ENCODE measurements at places on chromosomes 1 and 21.

GRCh38 chr1:22376001-22376400, 75.7 kb upstream of the ZBTB40 start:
- ATAC-seq: no peak

DNA sequence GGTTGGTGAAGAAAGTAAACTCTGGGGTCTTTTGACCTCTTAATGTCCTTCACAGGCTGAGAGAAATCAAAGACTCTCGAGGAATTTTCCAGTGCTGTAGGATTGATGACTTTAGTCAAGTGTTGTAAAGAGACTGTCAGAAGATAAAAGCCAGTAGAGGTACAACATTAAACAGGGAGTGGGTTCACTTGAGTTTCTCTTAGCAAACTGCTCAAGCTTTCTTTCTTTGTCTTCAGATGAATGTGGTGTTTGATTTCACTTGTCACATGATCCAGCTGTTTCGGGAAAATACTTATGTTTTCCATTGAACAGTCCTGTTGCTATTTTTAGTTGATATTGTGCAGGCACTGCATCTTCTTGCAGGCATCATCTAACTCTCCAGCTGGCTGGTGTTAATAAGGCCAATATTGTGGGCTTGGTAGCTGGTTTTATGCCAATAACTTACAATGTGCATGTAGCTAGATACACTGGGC, 45.6 kb downstream of the XCL2 start:
- ATAC-seq: no peak

DNA sequence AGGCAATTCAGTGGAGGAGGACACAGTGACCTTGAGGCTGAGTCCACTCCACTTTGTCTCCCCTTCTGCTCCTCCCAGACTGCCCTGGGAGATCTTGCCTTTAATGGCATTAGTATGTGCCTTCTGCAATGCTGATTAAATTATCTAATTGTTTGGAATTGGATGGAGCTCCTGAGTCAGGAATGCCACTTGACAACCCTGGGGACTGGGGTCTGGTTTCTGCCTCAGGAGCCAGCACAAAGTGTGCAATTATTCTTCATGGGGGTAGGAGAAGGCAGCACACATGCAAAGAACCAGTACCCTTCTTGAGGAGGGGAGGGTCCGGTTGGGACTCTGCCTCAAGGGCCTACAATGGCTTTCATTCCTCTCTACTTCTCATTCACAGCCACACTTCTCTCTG, 11.9 kb upstream of the PLXNA2 start:
- no peak for ATAC-seq

- no peak for ATAC-seq
Observed at GRCh38 chr1:61435226-61435625, 289.7 kb downstream of the TM2D1 start.

DNA sequence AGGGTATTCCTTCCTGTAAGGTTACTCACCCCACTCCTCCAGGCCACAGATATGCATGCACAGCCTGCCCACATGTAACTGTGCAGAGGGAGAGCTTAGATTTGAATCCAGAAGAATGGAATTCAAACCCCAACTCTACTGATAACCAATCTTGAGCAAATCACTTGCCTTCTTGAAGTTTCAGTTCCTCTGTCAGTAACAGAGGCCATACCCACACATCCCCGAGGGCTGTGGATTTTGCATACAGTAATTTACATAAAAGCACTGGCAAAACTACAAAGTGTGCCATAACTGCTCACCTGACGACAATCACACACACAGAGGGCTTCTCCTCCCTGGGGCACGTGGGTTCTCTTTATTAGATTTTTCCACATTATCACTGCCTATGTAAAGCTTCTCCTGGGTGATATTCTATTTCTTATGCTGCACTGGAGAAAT, 18.6 kb downstream of the CD247 start:
- peak; percentile 35 for ATAC-seq

- no peak for ATAC-seq
Observed at GRCh38 chr1:77412069-77412819, 130.4 kb downstream of the AK5 start.

- no peak for ATAC-seq
Observed at GRCh38 chr21:44267655-44268142, 6.0 kb upstream of the DNMT3L start.

GRCh38 chr1:224213438-224214119, 30.5 kb downstream of the DEGS1 start:
- ATAC-seq: no peak

GRCh38 chr1:93419344-93419743, 28.6 kb upstream of the FNBP1L start:
- ATAC-seq: no peak

DNA sequence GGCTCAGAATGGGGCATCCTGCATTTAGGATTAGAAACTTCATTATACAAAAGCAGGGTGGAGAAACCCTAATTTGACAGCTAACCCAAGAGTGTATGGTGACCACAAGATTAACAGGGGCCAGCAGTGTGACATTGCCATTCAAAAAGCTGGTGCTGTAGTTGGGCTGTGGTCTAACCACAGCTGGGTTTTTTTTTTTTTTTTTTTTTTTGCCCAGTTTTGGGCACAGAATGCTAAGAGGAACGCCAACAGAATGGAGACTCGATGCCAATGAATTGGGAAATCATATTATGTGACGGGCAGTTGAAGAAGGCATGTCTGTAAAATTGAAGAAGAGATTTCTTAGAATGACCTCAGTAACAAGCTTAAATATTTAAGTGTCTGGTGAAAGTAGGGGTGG, 58.4 kb downstream of the NFIA start:
- no peak for ATAC-seq

DNA sequence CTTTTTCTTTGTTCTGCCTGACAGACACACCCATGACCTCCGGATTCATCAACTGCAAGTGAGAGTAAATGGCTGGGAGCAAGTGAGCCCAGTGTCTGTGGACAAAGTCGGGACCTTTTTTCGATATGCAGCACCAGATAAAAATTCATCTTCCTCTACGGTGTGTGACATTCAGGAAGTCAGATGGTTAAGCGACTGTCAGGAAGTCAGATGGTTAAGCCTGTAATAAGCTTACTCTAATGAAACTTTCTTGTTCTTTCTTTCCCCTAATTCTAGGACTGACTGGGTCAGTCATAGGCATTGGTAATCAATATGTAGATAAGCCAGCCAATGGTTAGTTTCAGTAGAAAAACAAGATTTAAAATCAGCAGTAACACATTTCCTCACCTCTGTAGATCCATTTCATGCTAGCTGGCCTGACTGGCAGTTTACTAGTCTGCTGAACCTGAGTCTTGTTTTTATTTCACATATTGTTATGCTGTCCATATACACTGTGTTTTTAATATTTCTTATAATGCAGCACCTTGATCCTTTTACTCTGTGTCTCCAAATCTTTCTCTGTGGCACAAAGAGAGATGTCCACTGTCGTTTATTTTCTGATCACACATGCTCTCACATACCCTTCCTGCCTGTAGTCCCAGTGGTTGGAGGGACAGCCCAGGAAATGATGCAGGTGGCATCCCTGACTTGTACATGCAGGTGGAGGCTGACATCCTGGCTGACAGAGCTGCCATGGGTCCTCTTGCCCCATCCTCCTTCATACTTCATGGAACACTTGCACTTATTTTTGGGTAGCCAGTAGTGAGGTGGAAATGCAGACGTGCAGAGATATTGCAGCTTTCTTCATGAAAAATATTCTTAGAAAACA, 115.8 kb downstream of the VPS13D start:
- peak; percentile 65 for ATAC-seq

DNA sequence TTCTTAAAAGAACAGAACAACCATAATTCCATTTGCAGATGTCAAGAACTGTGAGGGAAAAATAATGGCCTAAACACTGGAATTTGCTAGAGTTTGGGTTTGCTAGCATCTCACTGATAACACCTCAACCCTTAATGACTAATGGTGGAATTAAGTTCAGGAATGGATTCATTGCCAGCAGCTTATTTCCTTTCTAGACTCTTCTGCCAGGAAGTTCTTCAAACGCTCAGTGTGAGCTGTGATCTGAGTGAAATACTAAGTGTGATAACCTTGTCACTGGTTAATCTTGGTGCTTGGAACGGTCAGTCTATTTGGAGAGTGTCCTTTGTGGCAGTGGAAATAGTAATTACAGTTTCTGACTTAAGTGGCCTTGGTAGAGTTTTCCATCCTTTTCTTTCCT, 21.6 kb upstream of the PLEKHM2 start:
- ATAC-seq: no peak

- no peak for ATAC-seq
Observed at GRCh38 chr21:18251065-18251464, 6.4 kb downstream of the CHODL start.

DNA sequence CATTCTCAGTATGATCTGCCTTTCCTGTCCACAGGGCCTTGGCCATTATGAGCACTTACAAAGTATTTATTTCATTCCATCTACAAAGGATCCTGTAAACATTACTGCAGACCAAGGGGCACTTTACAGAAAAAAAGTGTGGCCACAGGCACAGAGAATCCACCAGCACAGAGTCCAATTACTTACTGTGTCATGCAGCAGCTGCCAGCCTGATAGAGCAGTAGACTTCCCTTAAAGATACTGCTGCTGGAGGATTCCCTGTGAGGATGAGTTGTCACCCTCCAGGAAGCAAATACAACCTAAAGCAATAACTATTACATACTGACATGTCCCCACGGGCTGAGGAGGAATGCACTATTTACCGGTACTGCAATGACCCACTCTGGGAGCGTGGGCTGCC, 97.1 kb upstream of the COG2 start:
- ATAC-seq: no peak

DNA sequence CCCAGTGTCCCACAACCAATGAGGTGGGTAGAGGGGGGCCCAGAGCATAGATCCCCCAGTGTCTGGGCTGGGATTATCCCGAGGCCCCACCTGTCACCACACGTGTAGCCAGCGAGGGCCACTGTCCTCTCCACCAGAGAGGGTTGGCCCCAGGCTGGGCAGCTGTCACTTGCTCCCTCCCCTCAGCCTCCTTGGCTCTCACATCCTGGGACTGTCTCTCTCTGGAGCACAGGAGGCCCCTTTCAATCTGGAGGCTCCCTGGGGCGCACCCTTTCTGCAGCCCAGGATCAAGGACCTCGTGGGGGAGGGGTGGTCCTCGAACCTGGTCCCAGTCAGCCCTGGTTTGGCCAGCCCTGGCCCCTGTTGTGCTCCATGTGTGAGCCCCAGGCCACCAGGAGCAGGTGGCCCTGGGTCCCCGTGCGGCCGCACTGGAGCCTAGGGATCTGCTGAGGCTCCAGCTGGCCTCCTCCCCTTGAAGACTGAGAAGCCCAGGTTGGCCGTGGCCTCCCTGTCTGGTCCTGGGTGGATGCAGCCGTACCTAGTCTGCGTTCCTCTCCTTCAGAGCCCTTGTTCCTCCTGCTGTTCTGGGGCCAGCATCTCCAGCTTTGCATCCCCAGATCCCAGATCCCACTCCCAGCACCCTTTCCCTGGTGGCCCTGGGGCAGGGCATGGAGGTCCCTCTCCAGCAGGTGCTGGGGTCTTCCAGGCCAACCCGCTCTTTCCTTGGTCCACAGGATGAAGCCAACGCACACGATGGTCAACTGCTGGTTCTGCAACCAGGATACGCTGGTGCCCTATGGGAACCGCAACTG, 6.7 kb downstream of the TMEM201 start:
- no peak for ATAC-seq

GRCh38 chr1:121414905-121415304, 230.1 kb downstream of the SRGAP2C start:
- no peak for ATAC-seq

GRCh38 chr1:174747613-174748012, 252.1 kb upstream of the CACYBP start:
- ATAC-seq: no peak

DNA sequence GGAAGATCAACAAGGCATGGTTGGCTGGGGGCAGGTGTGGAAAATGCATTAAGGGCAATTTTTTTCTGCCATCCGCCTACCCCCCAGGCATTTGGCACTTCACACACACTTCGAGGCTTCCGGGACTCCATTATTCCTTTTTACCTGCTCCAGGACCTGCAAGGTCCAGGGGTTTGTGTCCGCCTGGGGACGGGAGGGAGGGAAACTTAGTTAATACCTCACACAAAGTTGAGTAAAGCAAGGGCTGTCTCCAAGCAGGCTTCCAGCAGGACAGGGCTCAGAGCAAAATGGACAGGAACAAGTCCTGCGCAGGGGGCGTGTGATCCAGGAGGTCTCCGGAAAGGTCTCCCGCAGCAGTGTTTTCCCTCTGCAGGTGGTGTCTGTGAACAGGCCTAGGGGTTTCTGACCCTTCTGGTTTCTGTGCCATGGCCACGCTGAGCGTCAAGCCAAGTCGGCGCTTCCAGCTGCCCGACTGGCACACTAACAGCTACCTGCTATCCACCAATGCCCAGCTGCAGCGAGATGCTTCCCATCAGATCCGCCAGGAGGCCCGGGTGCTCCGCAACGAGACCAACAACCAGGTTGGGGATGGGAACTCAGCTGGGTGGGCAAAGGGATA, 712 bp downstream of the TEKT2 start:
- ATAC-seq: no peak

- no peak for ATAC-seq
Observed at GRCh38 chr1:200468264-200469001, 58.6 kb upstream of the ZNF281 start.

- no peak for ATAC-seq
Observed at GRCh38 chr1:33634806-33635205, 162.4 kb downstream of the ZSCAN20 start.

All from activated CD4-positive, CD25-positive, alpha-beta regulatory T cell treated with anti-CD3 and anti-CD28 coated beads, Interleukin-2, amount 50 U/mL, for 24 hours (primary cell).